ENCODE measurements at places on chromosomes 5 and 9.

- no peak for DNase-seq
Observed at GRCh38 chr5:122902263-122902662, 56.9 kb downstream of the SNX24 start.

DNA sequence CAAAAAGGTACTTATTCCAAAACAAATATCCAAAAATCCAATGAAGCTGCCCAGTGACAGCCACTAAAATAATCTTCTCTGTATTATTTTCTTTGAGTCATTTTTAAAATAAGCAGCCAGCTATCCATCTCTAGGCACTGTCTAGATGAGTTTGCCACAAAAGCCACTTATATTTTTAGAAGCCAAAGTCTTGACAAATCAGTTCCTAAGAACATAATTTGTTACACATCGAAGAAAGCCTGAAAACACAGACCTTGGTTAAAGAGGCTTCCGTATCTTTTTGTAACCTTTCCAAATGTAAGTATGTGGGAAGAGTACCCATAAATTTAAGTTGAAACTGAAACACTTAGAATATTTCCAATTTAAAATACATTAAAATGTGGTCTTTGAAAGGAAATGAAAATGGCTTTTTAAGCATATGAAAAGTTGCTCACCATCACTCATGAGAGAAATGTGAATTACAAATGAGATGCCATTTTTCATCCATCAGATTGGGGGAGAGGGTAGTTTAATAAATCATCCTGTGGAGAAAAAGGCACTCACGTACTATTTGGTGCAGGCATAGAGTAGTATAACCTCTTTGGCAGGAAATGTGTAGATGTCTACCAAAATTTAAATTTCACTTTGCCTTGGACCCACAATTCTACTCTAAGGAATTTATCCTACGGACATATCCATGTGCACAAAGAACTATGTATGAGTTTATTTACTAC, 180.4 kb downstream of the MLLT3 start:
- DNase-seq = no peak

GRCh38 chr5:173045474-173045873, 10.7 kb upstream of the CREBRF start:
- DNase-seq = no peak

GRCh38 chr9:12797037-12797436, 22.2 kb downstream of the LURAP1L start:
- DNase-seq = no peak

- no peak for DNase-seq
Observed at GRCh38 chr9:133971981-133972941, 19.9 kb downstream of the VAV2 start.

DNA sequence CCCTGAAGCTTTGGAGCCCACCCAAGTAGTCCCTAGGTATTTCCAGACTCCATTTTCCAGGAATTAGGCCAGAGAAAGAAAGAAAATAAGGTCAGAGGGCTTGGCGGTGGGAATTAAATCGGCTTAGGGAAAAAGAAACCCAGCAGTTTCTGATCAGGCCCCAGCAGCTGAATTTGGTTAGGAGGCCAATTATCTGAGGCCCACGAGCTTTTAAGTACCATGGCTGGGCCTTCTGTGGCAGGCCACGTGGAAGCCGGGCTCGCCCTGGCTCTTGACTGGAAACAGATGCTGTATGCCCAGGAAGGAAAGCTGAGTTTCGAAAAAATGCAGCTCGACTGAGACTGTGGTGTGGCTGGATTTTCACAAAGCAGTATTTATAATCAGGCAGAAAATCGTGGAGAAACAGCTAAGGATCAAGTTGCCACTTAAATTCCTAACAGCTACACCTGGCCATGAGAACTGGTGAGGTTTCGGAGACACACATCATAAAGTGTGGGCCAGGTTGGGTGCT, 75.1 kb upstream of the PANK3 start:
- DNase-seq = no peak

All from GM19239 (cell line).